ENCODE measurements at places on chromosomes 5 and 9.
A peak's percentile ranks its signal among the peaks of the same experiment; 100 is the strongest.

DNA sequence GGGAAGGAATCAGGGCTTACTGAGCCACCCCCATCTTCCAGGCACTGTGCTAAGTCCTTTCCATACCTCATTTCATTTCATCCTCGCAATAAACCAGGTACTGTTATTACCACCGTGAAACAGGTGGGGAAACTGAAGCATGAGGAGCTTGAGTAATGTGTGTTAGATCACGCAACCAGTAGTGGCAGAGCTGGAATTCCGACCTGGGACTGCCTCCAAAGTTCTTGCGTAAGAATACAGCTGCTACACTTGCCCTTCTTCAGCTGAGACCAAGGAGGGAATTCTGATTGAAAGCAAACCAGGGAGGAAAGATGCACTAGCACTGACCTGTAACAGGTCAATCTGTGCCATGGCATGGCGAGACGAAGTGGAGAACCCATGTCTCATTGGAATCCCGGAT lies 113.4 kb upstream of the MSX2 start:
- no peaks in the 10 kb centered on the region for H3K36me3 ChIP-seq
- H3K27ac ChIP-seq: no peak overlapping the region
- DNase-seq: no peak
- H3K27me3 ChIP-seq: no peaks in the 10 kb centered on the region

- DNase-seq: no peak
- no peaks in the 10 kb centered on the region for H3K36me3 ChIP-seq
- H3K27me3 ChIP-seq: no peaks in the 10 kb centered on the region
- no peak overlapping the region for H3K4me3 ChIP-seq
Measured at GRCh38 chr9:68981789-68982188, 32.1 kb downstream of the PRKACG start.

GRCh38 chr9:35907711-35908503 lies 1.4 kb upstream of the SPAAR start:
- H3K4me1 ChIP-seq: peaks cover 85% of the 10 kb centered on the region
- H3K4me3 ChIP-seq: peak overlapping the region; percentile 32
- H3K27ac ChIP-seq: peak overlapping the region; percentile 97
- H3K36me3 ChIP-seq: no peaks in the 10 kb centered on the region

GRCh38 chr5:150442699-150443080 lies 6.8 kb downstream of the RPS14 start:
- H3K27me3 ChIP-seq: no peaks in the 10 kb centered on the region
- H3K4me3 ChIP-seq: no peak overlapping the region
- peaks cover 3% of the 10 kb centered on the region for H3K4me1 ChIP-seq

DNA sequence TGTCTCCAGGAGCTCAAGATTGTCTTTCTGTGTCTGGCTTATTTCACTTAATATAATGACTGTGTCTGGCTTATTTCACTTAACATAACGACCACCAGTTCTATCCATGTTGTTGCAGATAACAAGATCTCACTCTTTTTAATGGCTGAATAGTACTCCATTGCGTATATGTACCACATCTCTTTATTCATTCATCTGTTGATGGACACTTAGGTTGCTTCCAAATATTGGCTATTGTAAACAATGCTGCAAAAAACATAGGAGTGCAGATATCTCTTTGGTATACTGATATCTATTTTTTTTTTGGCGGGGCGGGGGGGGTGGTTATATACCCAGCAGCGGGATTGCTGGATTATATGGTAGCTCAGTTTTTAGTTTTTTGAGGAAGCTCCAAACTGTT lies 45.5 kb downstream of the FER start:
- H3K27ac ChIP-seq: no peak overlapping the region
- DNase-seq: no peak
- H3K4me1 ChIP-seq: no peaks in the 10 kb centered on the region
- H3K4me3 ChIP-seq: no peak overlapping the region
- H3K36me3 ChIP-seq: no peaks in the 10 kb centered on the region

- no peaks in the 10 kb centered on the region for H3K36me3 ChIP-seq
- H3K27ac ChIP-seq: no peak overlapping the region
- no peaks in the 10 kb centered on the region for H3K4me1 ChIP-seq
Measured at GRCh38 chr5:27491047-27491446, 452.7 kb upstream of the CDH9 start.

DNA sequence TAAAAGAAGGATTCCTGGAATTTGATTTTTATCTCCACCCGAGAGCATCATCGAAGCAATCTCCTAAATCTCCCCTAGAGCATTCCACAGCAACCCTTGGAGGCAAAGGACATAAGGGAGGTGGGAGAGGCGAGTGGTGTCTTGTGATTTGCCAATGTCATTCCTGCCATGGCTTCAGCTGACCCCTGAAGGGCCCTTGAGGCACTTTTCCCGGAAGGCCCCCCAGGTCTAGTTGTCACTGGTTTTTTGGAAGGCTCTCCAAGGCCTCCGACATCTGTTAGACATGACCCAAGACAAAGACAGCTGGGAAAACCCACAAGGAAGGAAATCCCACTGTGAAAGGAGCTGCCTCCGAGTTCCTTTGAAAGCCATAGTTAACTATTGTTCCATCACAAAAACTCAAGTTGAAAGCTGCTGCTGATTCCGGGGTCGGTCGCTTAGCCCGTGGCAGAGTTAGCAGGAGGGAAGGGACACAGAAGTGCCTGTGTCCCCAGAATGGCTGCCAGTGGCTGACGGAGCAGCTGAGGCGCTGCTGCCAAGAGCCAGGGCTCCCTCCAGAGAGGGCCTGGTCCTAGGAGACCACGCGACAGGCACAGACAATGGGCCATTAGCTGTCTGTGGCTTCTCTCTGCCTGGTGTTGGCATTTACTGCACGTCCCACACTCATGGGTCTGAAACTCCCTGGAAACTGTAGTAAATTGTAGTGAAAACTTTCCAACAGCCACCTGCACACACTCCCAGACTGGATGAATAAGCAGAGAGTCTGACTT lies 24.4 kb upstream of the TRIO start:
- no peak for DNase-seq
- H3K27me3 ChIP-seq: no peaks in the 10 kb centered on the region
- no peak overlapping the region for H3K4me3 ChIP-seq
- no peaks in the 10 kb centered on the region for H3K36me3 ChIP-seq
- H3K27ac ChIP-seq: no peak overlapping the region
- H3K4me1 ChIP-seq: no peaks in the 10 kb centered on the region

DNA sequence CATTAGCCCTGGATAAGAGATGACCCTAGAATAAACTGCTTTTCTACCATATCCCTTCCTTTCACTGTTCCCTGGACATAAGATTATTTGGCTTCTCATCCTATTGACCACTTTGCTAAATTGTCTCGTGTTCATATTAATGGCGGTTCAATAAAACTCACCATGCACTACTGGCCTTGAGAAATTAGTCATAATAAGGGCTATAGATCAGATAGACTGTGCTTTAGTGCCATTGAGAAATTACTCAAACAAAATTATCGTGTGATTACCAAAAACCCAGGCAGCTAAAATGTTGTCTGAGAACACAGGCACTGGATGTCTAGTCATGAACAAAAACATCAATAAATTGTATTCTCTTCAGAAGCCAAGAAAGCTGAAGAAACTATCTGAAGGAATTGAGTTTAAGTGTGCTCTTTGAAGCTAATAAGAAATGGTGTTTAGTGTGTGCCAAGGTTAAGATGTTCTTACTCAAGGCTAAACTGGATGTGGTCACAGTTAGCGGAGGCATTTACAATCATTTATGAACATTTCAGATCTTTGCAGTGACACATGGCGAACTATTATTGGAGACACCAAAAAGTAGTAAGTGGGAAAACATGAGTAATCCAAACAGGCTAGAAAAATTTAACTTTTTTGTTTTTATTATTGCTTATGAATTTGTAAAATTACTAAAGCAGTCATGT lies 460.4 kb upstream of the RORB start:
- H3K4me3 ChIP-seq: no peak overlapping the region
- no peak for DNase-seq
- no peaks in the 10 kb centered on the region for H3K36me3 ChIP-seq
- no peaks in the 10 kb centered on the region for H3K4me1 ChIP-seq
- H3K27ac ChIP-seq: no peak overlapping the region

DNA sequence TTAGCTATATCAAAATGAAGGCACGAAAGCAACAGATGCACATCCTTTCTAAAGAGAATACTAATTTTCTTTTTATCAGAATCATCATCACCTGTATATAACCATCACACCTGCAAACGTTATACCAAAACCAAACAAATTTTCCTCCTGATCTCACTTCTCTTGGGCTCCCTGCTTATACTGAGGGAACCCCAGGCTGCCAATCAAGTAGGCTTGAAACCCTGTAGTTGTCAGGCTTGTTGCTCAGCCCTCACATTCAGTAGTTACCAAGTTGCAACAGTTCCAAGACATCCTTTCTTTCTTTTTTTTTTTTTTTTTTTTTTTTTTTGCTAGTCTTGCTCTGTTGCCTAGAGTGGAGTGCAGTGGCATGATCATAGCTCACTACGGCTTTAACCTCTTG lies 12.7 kb downstream of the STRBP start:
- H3K27ac ChIP-seq: no peak overlapping the region
- no peak for DNase-seq
- no peaks in the 10 kb centered on the region for H3K27me3 ChIP-seq

DNA sequence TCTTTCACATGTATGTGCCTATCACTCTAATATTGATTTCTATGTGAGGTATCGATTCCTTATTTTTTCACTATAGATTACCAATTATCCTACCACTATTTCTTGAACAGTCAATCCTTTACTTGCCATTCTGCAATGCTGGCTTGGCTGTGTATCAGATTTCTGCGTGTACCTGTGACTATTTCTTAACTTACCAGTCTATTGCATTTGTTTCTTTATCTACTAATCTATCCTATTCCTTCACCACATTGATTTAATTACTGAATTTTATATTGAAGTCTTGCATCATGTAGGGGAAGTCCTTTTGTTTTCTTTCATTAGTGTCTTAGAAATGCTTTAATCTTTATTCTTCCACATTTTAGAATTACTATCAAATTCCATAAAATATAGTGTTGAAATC lies 684.8 kb downstream of the LRRC70 start:
- no peaks in the 10 kb centered on the region for H3K27me3 ChIP-seq
- H3K4me3 ChIP-seq: no peak overlapping the region
- no peak for DNase-seq
- H3K4me1 ChIP-seq: no peaks in the 10 kb centered on the region
- H3K27ac ChIP-seq: no peak overlapping the region
- H3K36me3 ChIP-seq: no peaks in the 10 kb centered on the region

DNA sequence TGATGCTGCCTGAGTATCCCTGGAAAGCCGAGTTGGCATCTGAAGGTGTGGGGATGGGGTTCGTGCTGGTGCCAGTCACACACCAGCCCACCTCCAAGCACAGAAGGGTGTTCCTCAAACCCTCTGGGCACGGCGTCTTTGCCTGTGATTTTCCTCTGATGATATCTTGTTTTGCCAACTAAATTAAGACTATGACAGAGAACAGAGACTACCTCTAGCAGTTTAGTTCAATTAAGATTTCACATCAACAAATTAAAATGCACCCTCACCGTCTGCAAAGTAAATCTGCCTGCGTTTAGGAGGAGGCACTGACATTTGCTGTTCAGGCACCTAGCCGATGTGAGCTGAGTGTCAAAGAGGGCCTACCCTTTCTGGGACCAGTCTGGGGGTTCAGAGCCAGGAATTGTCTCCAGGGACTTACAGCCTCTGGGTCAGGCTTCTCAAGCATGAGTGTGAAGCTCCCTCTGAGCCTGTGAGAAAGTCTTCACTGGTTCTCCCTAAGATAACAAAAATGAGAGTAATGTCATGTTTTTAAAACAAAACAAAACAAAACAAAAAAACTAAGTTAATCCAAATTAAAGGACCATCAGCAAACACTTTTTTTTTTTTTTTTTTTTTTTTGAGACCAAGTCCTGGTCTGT lies 55.4 kb upstream of the CTNNA1 start:
- H3K27ac ChIP-seq: no peak overlapping the region
- DNase-seq: no peak
- H3K4me1 ChIP-seq: no peaks in the 10 kb centered on the region
- no peaks in the 10 kb centered on the region for H3K36me3 ChIP-seq

Measured in upper lobe of right lung (tissue), 1 donor.